Activated CD8-positive, alpha-beta T cell treated with anti-CD3 and anti-CD28 coated beads for 36 hours (primary cell): ENCODE measurements at places on chromosomes 7 and 10.
A peak's percentile ranks its signal among the peaks of the same experiment; 100 is the strongest.

GRCh38 chr10:26528715-26529393, 90.7 kb downstream of the APBB1IP start:
- peak overlapping the region; percentile 13 for H3K27ac ChIP-seq
- no peak for DNase-seq
- no peak overlapping the region for H3K4me3 ChIP-seq
- H3K4me1 ChIP-seq: peaks cover 33% of the 10 kb centered on the region
- H3K27me3 ChIP-seq: no peaks in the 10 kb centered on the region

DNA sequence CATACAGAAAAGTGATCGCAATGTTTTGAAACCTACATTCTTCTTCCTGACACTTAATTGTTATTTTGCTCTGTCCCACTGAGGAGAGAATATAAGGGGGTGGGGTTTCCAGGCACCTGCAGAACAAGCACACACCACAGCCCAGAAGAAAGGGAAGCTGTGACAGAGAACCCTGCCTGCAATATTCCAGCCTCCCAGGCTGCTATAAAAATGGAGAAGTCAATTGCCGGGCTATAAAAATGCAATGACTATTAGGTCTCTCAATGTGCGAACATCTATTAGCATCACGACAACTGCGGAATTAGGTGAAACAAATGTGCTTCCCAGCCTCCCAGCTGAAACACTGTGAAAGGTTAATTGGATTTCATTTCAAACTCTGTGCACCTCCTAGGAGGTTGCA, 145.3 kb upstream of the FRMD4A start:
- DNase-seq: no peak
- H3K4me1 ChIP-seq: no peaks in the 10 kb centered on the region
- peaks cover 15% of the 10 kb centered on the region for H3K27me3 ChIP-seq
- H3K36me3 ChIP-seq: no peaks in the 10 kb centered on the region

DNA sequence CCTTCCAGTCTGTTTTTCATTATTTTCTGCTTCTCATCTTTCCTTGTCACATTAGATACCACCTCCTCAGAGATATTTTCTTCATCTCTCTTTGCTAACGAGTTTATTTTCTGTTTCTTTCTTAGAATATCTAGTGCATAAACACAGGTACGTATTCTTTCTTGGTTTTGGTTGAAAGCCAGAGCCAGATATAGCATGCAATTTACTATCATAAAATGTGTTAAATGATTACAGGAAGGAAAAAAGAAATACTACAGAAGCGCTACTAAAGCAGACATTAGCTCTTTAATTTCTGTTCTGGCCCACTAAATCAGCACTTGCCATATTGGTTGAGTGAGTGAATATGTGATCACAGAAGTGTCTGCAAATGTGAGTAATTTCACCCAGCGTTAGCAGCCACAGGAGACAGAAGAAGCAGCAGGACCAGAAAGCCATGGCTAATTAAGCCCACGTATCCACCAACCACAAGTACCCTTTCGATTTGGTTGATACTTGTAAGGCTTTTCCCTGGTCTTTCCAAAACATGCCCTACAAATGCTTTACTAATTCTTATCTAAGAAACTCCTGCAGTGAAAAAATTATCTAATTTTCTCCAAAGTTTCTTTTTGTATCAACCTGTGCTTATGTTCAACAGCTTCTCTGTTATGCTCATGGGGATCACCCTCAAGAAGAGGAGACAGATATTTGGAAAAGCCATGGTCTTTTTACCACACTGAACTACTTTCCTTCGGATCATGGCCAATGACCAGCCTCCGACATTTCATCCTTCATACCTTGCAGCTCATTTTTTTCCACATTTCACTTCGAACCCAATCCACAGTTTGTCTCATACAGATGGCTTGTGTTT, 23.1 kb upstream of the MACC1 start:
- peaks cover 9% of the 10 kb centered on the region for H3K27me3 ChIP-seq
- no peak overlapping the region for H3K4me3 ChIP-seq
- H3K27ac ChIP-seq: no peak overlapping the region
- H3K4me1 ChIP-seq: peaks cover 16% of the 10 kb centered on the region

GRCh38 chr7:3154881-3155494, 111.3 kb upstream of the CARD11 start:
- no peaks in the 10 kb centered on the region for H3K36me3 ChIP-seq
- H3K27me3 ChIP-seq: no peaks in the 10 kb centered on the region
- no peak overlapping the region for H3K27ac ChIP-seq
- DNase-seq: peak; percentile 84
- H3K4me1 ChIP-seq: peaks cover 22% of the 10 kb centered on the region

DNA sequence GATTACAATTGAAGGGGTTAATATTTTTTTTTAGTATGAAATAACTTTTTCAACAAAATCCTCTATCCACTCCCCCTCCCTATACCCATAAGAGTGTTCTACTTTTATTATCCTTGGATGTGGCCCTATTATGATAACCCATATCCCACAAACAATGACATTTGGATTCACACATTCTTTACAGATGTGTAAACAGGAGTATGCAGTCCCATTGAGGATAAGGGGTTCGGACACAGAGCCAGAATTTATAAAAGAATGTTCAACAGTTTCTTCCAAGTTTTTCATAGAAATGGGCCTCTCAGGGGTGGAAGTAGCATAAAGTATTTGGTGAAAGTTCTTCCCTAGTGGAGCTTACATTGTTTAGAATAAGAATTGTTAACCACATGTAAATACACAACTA, 16.1 kb upstream of the PCLO start:
- H3K4me3 ChIP-seq: no peak overlapping the region
- H3K36me3 ChIP-seq: no peaks in the 10 kb centered on the region
- DNase-seq: no peak
- no peak overlapping the region for H3K27ac ChIP-seq
- no peaks in the 10 kb centered on the region for H3K27me3 ChIP-seq

GRCh38 chr10:101565370-101565900, 22.6 kb downstream of the POLL start:
- no peak overlapping the region for H3K4me3 ChIP-seq
- no peak overlapping the region for H3K27ac ChIP-seq
- no peak for DNase-seq
- H3K36me3 ChIP-seq: no peaks in the 10 kb centered on the region
- H3K27me3 ChIP-seq: peaks cover 55% of the 10 kb centered on the region
- peaks cover 11% of the 10 kb centered on the region for H3K4me1 ChIP-seq

- H3K27me3 ChIP-seq: no peaks in the 10 kb centered on the region
- DNase-seq: no peak
- peaks cover 9% of the 10 kb centered on the region for H3K4me1 ChIP-seq
- H3K36me3 ChIP-seq: no peaks in the 10 kb centered on the region
- no peak overlapping the region for H3K27ac ChIP-seq
- no peak overlapping the region for H3K4me3 ChIP-seq
Observed at GRCh38 chr10:103672345-103672744, 178.8 kb downstream of the NEURL1 start.

GRCh38 chr10:91652364-91652763, 19.5 kb upstream of the PPP1R3C start:
- H3K4me3 ChIP-seq: no peak overlapping the region
- H3K36me3 ChIP-seq: no peaks in the 10 kb centered on the region
- H3K4me1 ChIP-seq: no peaks in the 10 kb centered on the region
- H3K27ac ChIP-seq: no peak overlapping the region
- DNase-seq: no peak

DNA sequence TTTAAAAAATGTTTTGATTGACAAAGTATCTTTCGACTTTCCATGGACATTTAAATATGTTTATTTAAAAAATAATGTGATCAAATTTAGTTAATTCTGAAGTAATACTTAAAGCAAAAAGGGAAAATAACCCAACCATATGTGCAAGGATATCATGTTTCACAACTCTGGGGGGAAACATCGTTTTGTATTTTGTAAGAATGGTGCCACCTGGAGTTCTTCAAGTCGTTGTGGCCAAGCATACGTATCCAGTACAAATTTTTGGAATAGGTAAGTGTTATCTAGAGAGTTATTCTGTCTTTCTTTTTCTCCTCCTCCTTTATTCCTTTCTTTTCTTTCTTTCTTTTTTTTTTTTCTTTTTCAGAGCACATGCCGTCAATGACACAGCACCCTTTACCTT, 176.2 kb upstream of the CSTF2T start:
- H3K27ac ChIP-seq: no peak overlapping the region
- no peak overlapping the region for H3K4me3 ChIP-seq
- no peaks in the 10 kb centered on the region for H3K36me3 ChIP-seq
- no peak for DNase-seq
- peaks cover 11% of the 10 kb centered on the region for H3K4me1 ChIP-seq

- H3K36me3 ChIP-seq: no peaks in the 10 kb centered on the region
- no peak overlapping the region for H3K4me3 ChIP-seq
- H3K27me3 ChIP-seq: peaks cover 2% of the 10 kb centered on the region
- no peak for DNase-seq
- H3K4me1 ChIP-seq: no peaks in the 10 kb centered on the region
- H3K27ac ChIP-seq: no peak overlapping the region
Observed at GRCh38 chr7:134767520-134768168, 11.8 kb upstream of the CALD1 start.

DNA sequence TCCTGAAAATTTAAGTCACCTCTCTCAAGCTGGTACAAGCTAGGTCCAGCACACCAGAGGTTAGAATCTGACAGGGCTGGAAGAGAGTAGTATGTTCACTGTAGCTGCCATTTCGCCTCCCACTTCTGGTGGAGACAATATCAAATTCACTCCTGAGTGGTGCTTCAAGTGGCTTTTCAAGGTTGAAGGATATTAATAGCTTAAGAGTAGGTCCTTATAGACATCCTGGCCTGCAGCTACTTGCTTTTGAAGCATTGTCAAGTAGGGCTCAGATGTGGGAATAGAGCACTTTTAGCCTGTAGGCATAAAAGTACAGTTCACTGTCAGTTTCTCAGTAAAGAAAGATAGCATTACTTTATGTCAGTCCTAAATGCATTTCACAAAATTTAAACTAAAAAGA, 270.5 kb upstream of the PLPP4 start:
- H3K27me3 ChIP-seq: peaks cover 4% of the 10 kb centered on the region
- no peak overlapping the region for H3K4me3 ChIP-seq
- no peaks in the 10 kb centered on the region for H3K4me1 ChIP-seq
- no peaks in the 10 kb centered on the region for H3K36me3 ChIP-seq
- DNase-seq: no peak
- no peak overlapping the region for H3K27ac ChIP-seq

- H3K4me3 ChIP-seq: no peak overlapping the region
- H3K4me1 ChIP-seq: no peaks in the 10 kb centered on the region
- H3K27me3 ChIP-seq: peaks cover 3% of the 10 kb centered on the region
- no peaks in the 10 kb centered on the region for H3K36me3 ChIP-seq
Observed at GRCh38 chr10:76881477-76882220, 756.0 kb downstream of the KCNMA1 start.

DNA sequence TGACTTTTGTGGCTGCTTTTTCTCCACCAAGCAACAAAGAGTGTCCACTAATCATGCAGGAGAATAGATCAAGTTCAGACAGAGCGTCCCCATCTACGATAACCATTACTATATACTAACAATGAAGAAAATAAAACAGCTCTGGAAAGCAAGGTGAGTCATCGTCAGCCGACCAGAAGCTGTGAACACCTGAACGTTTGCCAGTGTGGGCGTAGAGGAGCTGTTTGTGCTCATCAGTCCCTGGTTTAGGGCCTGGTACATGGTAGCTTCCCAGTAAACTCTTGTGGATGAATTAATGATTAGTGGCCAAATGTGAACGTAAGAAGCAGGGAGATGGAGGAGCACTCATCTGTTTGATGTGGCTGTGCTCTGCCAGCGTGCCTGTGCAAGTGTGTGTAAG, 180.7 kb downstream of the EVX1 start:
- no peak overlapping the region for H3K4me3 ChIP-seq
- peaks cover 6% of the 10 kb centered on the region for H3K27me3 ChIP-seq
- H3K27ac ChIP-seq: no peak overlapping the region
- no peaks in the 10 kb centered on the region for H3K4me1 ChIP-seq
- H3K36me3 ChIP-seq: no peaks in the 10 kb centered on the region

GRCh38 chr7:42314696-42315095, 77.7 kb upstream of the GLI3 start:
- H3K4me3 ChIP-seq: no peak overlapping the region
- no peak overlapping the region for H3K27ac ChIP-seq
- H3K27me3 ChIP-seq: peaks cover 1% of the 10 kb centered on the region

GRCh38 chr7:105656922-105657521, 75.7 kb upstream of the EFCAB10 start:
- DNase-seq: peak; percentile 81
- H3K4me3 ChIP-seq: no peak overlapping the region
- H3K36me3 ChIP-seq: peaks cover 12% of the 10 kb centered on the region
- H3K27ac ChIP-seq: no peak overlapping the region

GRCh38 chr10:86705905-86706304, 37.6 kb downstream of the LDB3 start:
- H3K4me3 ChIP-seq: no peak overlapping the region
- H3K27me3 ChIP-seq: no peaks in the 10 kb centered on the region
- no peak for DNase-seq
- H3K4me1 ChIP-seq: peaks cover 8% of the 10 kb centered on the region

DNA sequence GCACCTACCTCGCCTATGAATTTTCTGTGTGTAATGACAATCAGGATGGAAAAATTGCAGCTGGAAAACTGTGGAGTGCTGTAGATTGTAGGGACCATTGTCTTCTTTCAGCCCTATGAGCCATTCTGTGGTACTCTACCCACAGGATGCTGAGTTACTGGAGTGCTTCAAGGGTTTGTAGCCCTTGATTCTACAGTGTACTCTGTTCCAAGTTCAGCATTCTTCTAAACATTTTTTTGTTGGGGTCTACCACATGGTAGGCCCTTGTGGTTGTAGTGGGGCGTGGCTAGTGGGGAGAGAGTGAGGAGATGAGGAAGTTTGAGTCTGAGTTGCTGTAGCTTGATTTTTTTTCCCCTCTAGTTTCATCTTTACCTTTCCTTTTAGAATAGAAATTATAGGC, 33.5 kb downstream of the REEP3 start:
- no peak overlapping the region for H3K4me3 ChIP-seq
- H3K4me1 ChIP-seq: peaks cover 25% of the 10 kb centered on the region
- peak; percentile 67 for DNase-seq
- H3K36me3 ChIP-seq: no peaks in the 10 kb centered on the region

DNA sequence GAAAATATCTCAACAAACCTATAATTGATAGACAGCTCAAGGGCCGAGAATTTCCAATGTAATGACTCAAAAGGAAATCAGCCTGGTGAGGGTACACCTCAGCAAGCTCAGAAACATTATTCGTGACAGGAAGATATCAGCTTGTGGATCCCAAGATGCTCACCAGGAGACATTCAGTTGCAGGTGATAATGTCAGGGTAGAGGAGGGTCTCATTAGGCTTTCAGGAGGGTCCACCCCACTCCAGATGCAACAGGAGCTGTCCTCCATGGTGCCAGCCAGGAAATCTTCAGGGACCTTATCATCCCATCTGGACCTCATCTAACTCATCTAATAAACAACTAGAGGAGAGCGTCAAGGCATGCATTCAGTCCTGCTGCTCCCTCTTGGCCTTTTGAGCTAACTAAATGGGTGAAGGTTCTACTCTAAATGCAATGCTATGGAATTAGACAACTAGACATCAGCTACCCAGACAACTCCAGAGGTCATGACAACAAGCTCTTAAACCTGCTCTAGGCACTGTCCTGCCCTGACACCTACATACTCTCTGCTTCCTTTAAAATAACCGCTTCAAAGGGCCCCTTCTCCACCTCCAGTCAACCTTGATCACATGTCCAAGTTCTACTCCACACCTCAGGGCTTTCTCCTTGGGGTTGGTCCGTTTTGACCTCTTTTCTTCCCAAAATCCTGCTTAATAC, 4.3 kb upstream of the GIMAP5 start:
- peak; percentile 34 for DNase-seq
- H3K36me3 ChIP-seq: peaks cover 14% of the 10 kb centered on the region
- H3K4me3 ChIP-seq: peak overlapping the region; percentile 60
- H3K27ac ChIP-seq: peak overlapping the region; percentile 97
- H3K27me3 ChIP-seq: no peaks in the 10 kb centered on the region

- DNase-seq: no peak
- H3K4me3 ChIP-seq: no peak overlapping the region
- peaks cover 12% of the 10 kb centered on the region for H3K27me3 ChIP-seq
Observed at GRCh38 chr7:92874567-92874966, 38.2 kb upstream of the CDK6 start.
